ENCODE measurements at places on chromosomes 2 and 18. TPM values are rescaled to one million over a fixed set of nuclear protein-coding genes. Genes with fewer than 3 reads are reported as not detected.

Gene SALL3
- not detected for total RNA-seq

Gene SERPINB13
- not detected for total RNA-seq

Gene RAB11FIP5
- 4.0 TPM for total RNA-seq

Gene TCF23
- total RNA-seq, result not detected

Gene CPO
- not detected for total RNA-seq

Gene CAPN13
- total RNA-seq, result not detected

Gene ARHGAP25
- 51.0 TPM for total RNA-seq

Gene IL37
- not detected for total RNA-seq

Gene TWIST2
- not detected for total RNA-seq

Gene DNAH7
- 0.18 TPM for total RNA-seq

Gene SRD5A2
- not detected for total RNA-seq
